ENCODE measurements at places on chromosomes 7 and 10.

- no peak overlapping the region for H3K27ac ChIP-seq
- no peaks in the 10 kb centered on the region for H3K36me3 ChIP-seq
- H3K27me3 ChIP-seq = no peaks in the 10 kb centered on the region
- no peaks in the 10 kb centered on the region for H3K4me1 ChIP-seq
- no peak for DNase-seq
- H3K4me3 ChIP-seq = no peak overlapping the region
Measured at GRCh38 chr7:20287317-20287716, 43.4 kb upstream of the ITGB8 start.

DNA sequence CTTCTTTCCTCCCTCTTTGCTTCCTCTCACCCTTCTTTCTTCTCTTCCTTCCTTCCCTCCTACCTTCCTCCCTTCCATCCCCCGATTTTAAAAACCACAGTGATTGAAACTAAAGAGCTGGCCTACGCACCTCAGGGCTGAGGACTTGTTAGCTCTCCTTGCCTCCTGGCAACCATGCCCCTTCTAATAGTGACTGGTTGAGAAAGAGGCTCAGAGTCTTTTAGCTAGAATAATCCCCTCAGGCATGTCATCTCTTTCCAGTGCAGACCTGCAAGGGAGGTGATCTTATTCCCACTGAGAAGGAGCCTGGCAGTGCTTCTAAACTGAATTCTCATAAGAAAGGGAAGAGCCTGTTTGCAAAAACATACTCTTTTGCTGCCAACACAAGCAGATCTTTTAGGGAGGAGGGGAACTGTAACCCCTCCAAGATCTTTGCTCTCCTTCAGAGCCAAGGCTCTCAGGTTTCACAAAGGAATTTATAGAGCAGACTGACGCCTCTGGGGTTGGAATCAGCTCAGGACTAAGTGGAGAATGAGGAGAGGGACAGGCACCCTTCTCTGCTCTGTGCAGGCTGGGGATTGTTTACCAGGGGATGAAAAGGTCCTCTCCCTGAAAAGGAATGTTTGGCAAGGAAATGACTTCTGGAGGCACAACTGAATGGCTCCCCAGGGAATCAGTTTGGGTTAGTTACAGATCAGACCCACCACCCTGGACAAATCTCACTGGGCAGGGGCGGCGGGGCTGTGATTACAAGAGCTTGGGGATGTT is 9.4 kb upstream of the ANKRD1 start:
- DNase-seq = no peak
- H3K36me3 ChIP-seq = no peaks in the 10 kb centered on the region
- peak overlapping the region; percentile 93 for H3K27ac ChIP-seq
- peaks cover 4% of the 10 kb centered on the region for H3K27me3 ChIP-seq

GRCh38 chr7:44912775-44913347 is 27.5 kb upstream of the PURB start:
- no peak for DNase-seq
- peaks cover 6% of the 10 kb centered on the region for H3K4me1 ChIP-seq
- peak overlapping the region; percentile 83 for H3K27ac ChIP-seq
- peaks cover 5% of the 10 kb centered on the region for H3K27me3 ChIP-seq

GRCh38 chr10:122132882-122133565 is 138.1 kb upstream of the BTBD16 start:
- no peak overlapping the region for H3K4me3 ChIP-seq
- peaks cover 2% of the 10 kb centered on the region for H3K27me3 ChIP-seq
- no peak for DNase-seq
- no peak overlapping the region for H3K27ac ChIP-seq
- no peaks in the 10 kb centered on the region for H3K4me1 ChIP-seq

GRCh38 chr10:49183596-49184542 is 4.3 kb downstream of the TMEM273 start:
- peaks cover 24% of the 10 kb centered on the region for H3K4me1 ChIP-seq
- no peak for DNase-seq
- no peaks in the 10 kb centered on the region for H3K36me3 ChIP-seq
- no peak overlapping the region for H3K27ac ChIP-seq

GRCh38 chr7:107161415-107161814 is 7.4 kb upstream of the HBP1 start:
- no peak overlapping the region for H3K4me3 ChIP-seq
- peaks cover 6% of the 10 kb centered on the region for H3K4me1 ChIP-seq
- peaks cover 5% of the 10 kb centered on the region for H3K36me3 ChIP-seq
- H3K27me3 ChIP-seq = no peaks in the 10 kb centered on the region
- DNase-seq = no peak

DNA sequence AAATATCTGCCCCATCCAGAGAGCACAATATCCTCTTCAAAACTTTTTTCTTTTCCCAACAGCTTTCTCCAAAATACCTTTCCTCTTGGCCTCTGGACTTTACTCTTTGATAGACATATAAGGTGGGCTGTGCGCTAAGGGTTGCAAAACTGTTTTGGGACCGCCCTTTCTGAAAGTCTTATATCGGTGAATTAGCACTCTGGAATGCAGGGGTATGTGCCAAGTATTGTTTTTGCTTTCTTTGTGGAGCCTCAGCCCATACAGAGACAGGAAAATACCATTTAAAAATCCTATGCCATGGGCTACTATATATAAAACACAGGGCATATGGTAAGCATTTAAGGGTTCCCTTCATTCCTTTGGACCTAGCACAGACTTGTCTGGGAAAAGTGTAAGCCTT is 37.7 kb downstream of the PPP1R17 start:
- peaks cover 8% of the 10 kb centered on the region for H3K4me1 ChIP-seq
- DNase-seq = no peak
- no peaks in the 10 kb centered on the region for H3K36me3 ChIP-seq
- no peaks in the 10 kb centered on the region for H3K27me3 ChIP-seq

- no peak for DNase-seq
- H3K27me3 ChIP-seq = peaks cover 6% of the 10 kb centered on the region
- no peak overlapping the region for H3K27ac ChIP-seq
- no peaks in the 10 kb centered on the region for H3K4me1 ChIP-seq
- no peak overlapping the region for H3K4me3 ChIP-seq
Measured at GRCh38 chr10:47038881-47039561, 127.8 kb downstream of the PTPN20 start.

GRCh38 chr10:86265895-86266259 is 100.7 kb downstream of the GRID1 start:
- H3K4me1 ChIP-seq = no peaks in the 10 kb centered on the region
- no peaks in the 10 kb centered on the region for H3K36me3 ChIP-seq
- no peak overlapping the region for H3K27ac ChIP-seq
- DNase-seq = no peak
- peaks cover 10% of the 10 kb centered on the region for H3K27me3 ChIP-seq

DNA sequence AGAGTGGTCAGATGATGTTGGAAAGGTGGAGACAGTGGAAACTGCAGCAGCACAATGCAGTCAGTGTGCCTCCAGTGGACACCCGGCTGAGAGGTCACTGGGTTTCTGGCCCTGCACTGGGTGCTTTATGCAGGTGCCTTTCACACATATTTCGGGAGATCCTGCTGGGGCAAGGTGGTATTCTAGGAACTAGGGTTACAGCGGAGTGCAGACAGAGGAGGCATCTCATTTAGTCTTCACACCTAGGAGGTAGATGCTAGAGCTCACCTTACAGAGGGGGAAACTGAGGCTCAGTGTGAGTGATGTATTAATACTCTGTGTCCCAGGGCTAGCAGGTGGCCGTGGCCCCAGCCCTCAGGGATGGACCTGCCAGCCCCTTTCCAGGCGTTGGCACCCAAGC is 103.9 kb upstream of the KCTD7 start:
- H3K36me3 ChIP-seq = peaks cover 4% of the 10 kb centered on the region
- peaks cover 16% of the 10 kb centered on the region for H3K27me3 ChIP-seq
- peaks cover 3% of the 10 kb centered on the region for H3K4me1 ChIP-seq
- DNase-seq = no peak
- H3K27ac ChIP-seq = no peak overlapping the region

DNA sequence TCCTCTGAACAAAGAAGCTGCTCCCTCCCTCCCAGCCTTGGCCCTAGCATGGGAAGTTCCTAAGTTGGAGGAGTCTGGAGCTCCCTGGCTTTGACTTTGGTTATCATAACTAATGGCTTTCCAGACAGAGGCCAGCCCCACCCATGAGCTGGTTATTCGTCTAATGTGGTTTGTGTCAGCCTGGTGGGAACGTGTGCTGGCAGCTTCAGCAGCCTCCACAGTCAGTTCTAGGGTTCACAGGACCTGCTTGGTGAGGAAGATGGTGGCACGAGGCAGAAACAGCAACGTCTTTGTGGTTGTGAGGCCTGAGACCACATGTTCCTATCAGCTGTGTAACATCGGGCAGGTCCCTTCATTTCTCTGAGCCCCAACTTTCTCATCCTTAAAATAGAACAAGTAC is 103.1 kb downstream of the PAXIP1 start:
- DNase-seq = no peak
- peaks cover 5% of the 10 kb centered on the region for H3K27me3 ChIP-seq
- no peak overlapping the region for H3K4me3 ChIP-seq
- H3K4me1 ChIP-seq = peaks cover 11% of the 10 kb centered on the region
- no peaks in the 10 kb centered on the region for H3K36me3 ChIP-seq
- no peak overlapping the region for H3K27ac ChIP-seq

DNA sequence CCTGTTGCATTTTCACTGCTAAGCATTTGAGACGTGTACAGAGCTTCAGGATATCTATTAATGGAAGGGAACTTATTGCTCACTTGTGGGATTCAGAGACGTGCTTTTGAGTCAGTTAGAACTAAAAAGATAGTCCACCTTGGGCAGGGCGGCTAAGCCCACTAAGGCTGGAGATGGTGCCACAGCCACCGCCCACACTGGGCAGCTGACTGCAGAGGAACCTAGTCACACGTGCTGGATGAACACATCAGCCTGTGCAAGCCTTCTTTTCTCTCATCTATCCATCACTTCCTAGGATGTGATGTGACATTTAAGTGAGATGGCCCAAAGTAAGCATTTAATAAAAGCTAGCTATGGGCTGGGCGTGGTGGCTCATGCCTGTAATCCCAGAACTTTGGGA is 78.0 kb downstream of the PTPRE start:
- H3K27me3 ChIP-seq = peaks cover 4% of the 10 kb centered on the region
- H3K36me3 ChIP-seq = peaks cover 33% of the 10 kb centered on the region
- DNase-seq = no peak
- peak overlapping the region; percentile 55 for H3K27ac ChIP-seq
- peak overlapping the region; percentile 82 for H3K4me3 ChIP-seq
- peaks cover 53% of the 10 kb centered on the region for H3K4me1 ChIP-seq

DNA sequence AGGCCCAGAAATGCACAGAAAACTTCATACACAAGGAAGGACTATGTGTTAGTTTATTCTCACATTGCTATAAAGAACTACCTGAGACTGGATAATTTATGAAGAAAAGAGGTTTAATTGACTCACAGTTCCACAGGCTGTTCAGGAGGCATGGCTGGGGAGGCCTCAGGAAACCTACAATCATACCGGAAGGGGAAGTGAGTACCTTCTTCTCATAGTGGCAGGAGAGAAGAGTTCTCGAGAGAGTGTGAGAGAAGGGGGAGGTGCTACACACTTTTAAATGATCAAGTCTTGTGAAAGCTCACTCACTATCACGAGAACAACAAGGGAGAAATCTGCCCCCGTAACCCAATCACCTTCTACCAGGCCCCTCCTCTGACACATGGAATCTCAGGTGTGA is 16.8 kb upstream of the RAMP3 start:
- H3K27ac ChIP-seq = no peak overlapping the region
- no peak for DNase-seq
- H3K27me3 ChIP-seq = peaks cover 2% of the 10 kb centered on the region
- H3K4me3 ChIP-seq = no peak overlapping the region
- peaks cover 14% of the 10 kb centered on the region for H3K4me1 ChIP-seq

DNA sequence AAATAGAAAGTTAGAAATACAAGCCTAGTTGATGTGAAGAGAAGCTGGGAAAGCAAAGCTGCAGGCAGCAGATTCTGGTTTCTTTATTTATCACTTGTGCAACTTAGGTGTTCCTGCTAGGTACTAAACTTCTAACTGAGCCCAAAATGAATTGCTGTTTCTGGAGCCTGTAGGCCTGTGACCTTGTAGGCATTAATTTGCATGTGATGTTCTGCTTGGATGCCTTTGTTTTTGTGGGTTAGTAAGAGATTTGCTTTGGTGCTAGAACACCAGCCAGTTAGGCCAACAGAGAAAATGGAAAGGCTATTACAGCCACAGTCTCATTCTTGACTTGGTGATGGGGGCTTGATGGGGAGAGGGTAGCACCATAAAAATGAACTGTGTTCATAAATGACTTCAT is 370.7 kb downstream of the PPP1R3A start:
- H3K27me3 ChIP-seq = no peaks in the 10 kb centered on the region
- H3K4me3 ChIP-seq = no peak overlapping the region
- no peaks in the 10 kb centered on the region for H3K4me1 ChIP-seq

DNA sequence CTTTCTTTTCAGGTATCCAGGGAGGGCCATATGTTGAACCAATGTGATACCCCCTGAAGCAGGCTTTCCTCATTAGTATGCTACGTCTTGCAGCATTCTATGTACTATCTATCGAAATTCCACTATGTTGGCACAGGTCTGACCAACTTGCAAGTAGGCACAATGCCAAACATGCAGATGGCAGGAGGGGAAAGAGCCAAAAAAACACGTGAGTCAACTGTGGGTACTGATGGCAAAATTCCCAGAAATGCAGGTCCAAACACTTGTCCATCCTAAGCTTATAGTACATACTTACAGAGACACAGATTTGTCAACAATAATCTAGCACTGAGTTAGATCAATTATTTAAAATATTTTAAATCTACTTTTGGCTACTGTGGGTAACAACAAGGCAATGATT is 394.9 kb downstream of the DGKB start:
- H3K27ac ChIP-seq = no peak overlapping the region
- no peaks in the 10 kb centered on the region for H3K36me3 ChIP-seq
- no peaks in the 10 kb centered on the region for H3K4me1 ChIP-seq
- DNase-seq = no peak
- no peak overlapping the region for H3K4me3 ChIP-seq

DNA sequence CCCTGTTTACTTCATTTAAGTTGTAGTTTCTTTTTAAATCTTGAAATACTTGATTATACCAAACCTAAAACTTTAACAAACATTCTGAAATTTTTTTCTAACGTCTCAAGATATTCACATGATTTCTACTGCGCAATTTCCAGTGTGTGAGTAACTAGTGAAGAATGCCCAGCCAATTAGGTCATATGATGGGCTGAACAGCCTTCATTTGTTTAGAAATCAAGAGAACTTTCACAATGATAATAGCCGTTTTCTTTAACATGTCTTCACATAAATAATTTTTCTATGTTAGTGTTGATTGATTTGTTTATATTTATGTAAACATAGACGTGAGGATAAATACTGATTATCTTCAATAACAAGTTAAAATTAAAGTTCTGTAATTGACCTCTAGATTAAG is 21.8 kb downstream of the STAM start:
- no peak overlapping the region for H3K27ac ChIP-seq
- no peak overlapping the region for H3K4me3 ChIP-seq
- peaks cover 17% of the 10 kb centered on the region for H3K36me3 ChIP-seq
- no peak for DNase-seq

DNA sequence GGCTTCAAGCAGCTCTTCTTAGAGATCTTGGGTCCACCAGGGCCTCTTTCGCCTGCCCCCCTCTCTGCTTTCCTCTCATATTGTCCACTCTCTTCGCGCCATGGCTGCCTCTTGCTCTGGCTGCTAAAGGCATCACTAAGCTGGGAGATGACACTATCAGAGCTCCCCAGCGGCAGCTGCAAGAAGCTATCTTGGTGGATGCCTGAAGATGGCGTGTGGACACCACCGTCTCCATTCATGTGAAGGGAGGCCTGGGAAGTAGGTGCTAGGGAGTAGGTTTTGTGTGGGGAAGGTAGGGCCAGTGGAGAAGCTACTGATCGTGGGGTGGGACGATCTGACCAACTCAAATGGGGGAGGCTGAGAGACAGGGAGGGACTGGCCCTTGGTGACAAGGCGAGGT is 45.9 kb upstream of the PDLIM1 start:
- DNase-seq = no peak
- peaks cover 4% of the 10 kb centered on the region for H3K4me1 ChIP-seq
- H3K4me3 ChIP-seq = no peak overlapping the region
- peaks cover 2% of the 10 kb centered on the region for H3K27me3 ChIP-seq
- H3K36me3 ChIP-seq = peaks cover 51% of the 10 kb centered on the region

All from endothelial cell (in vitro differentiated cells).